T-helper 1 cell treated with Interleukin-12 subunit alpha and Interleukin-12 subunit beta and Interleukin-4 antibody, amounts not matched to agents 30 ng/mL and 1 ng/mL, for 36 hours (primary cell): ENCODE measurements at places on chromosomes 16 and 17. TPM values are rescaled to one million over a fixed set of nuclear protein-coding genes. Genes with fewer than 3 reads are reported as not detected.

The MEOX1 gene
- total RNA-seq: 0.47 and 0.49 TPM in 2 replicates

The MYH11 gene
- not detected in 2 replicates for total RNA-seq

The PGP gene
- total RNA-seq: 22.3 and 24.0 TPM in 2 replicates

The SLC47A1 gene
- total RNA-seq: 0.25 TPM in 1 of 2 replicates, not detected in the other

The PROCA1 gene
- total RNA-seq: 5.3 and 7.1 TPM in 2 replicates

The CRYBA1 gene
- total RNA-seq: not detected in 2 replicates

The UMOD gene
- total RNA-seq: not detected in 2 replicates

The KRTAP4-9 gene
- not detected in 2 replicates for total RNA-seq

The TBC1D3I gene
- 0.69 and 2.6 TPM in 2 replicates for total RNA-seq

The KRT31 gene
- total RNA-seq: not detected in 2 replicates

The SCNN1G gene
- total RNA-seq: not detected in 2 replicates

The CYGB gene
- 0.29 TPM in 2 replicates for total RNA-seq

The ASIC2 gene
- total RNA-seq: not detected in 2 replicates

The RNF151 gene
- 0.27 TPM in 1 of 2 replicates, not detected in the other for total RNA-seq

The PPP1R27 gene
- total RNA-seq: not detected in 2 replicates

The TEKT1 gene
- total RNA-seq: not detected in 2 replicates

The KRT24 gene
- not detected in 2 replicates for total RNA-seq
